Activated CD8-positive, alpha-beta memory T cell treated with anti-CD3 and anti-CD28 coated beads for 1 hour (primary cell): ENCODE measurements at places on chromosomes 1 and 21.

DNA sequence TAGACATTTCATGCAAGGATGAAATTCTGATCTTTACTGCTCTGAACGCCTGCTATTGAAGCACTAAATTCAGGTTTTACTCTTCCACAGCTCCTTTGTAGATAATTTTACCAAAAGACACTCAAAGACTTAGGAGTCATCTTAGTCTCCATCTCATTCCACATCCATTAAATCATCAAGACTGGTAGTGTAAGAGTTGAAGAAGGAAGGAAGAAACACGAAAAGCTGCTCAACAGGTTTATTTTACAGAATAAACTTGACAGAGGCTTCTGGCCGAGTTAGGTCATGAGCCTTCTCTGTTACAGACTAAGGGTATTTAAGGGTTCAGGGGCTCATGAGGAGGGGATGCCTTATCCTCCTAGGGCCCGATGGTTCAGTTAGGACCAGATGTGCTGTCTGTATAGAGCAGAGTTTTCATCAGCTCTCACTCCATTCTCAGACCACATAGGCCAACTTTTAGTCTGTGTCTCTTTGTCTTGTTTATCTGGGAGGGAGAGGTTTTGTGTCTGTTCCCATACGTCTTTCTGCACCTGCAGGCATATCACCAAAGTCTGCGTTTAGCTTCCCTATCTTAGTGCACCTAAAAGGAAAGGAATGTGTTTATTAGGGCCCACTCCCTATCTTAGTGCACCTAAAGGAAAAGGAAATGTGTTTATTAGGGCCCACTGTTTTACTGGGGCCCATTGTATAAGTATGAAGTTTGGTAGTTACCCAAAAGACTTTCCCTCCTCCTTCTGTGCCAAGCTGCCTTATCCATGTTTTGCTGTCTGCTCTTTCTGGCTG is 57.4 kb upstream of the RGS18 start:
- no peak for DNase-seq

DNA sequence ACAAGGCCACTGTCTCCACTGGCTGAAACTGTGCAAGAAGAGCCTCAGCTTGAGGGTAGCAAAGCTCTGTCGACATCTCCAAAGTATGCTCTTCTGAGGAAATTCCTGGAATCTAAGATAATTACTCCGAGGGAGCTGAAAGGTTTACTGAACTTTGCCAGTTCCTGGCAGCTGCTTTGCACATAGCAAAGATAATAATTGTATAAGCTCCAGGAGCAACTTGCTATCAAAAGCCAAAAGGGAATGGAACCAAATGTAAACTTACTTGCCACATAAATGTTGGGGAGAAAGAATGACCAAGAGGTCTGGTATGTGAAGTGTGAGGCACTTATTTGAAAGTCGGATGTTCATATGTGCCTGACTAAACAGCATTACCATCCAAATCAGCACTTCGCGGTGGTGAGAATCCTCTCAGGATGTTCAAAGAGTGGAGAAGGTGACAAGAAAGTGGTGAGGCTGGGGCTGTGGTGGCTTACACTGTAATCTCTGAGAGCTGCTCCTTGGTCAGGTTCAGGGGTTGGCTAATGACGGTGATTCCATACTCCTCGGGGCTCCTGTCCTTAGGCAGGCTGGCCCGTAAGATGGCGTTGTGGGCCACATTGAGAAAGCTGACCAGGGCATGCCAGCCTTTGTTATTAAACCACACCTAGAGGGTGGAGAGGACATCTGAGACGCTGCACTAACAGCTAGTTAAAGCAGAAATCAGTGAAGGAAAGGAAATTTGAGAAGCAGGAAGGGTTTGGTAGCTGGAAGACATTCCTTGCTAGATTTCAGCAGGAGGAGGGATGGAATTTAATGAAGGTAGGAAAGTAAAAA is 100.0 kb downstream of the ABCA4 start:
- no peak for DNase-seq

DNA sequence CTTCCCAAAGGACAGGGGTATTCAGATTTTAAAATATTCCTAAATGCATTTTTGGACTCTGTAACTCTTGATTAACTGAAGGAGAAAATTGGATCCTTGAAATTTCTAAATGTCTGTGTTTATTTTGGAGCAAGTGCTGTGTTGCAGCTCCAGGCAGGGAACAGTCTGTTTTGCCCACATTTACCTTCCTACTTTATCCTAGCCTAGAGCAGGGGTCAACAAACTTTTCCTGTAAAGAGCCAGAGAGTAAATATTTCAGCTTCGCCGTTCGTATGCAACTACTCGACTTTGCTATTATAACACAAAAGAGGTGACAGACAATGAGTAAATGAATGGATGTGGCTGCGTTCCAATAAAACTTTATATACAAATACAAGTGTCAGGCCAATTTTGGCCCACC is 402.2 kb downstream of the GPATCH2 start:
- no peak for DNase-seq

DNA sequence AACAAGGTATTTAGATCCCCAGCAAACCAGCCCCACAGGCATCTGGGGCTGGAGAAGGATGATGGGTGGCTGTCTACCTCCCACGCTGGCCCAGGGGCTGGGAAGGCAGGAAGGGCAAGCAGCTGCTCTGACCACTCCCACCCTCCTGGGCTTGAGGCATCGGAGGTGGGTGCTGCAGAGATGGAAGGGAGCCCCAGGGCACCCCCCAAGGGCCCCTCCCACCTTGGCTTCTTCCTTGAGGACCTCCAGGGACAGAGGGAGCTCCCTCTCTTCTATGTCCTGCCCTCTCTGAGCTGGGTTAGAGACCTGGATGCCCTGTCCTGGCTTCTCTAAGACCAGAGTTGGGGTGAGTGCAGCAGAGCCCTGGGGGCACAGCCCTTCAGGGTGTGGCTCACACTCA is 3.1 kb downstream of the CD52 start:
- DNase-seq: no peak

GRCh38 chr1:51328279-51328678 is 2.1 kb downstream of the TTC39A start:
- no peak for DNase-seq

DNA sequence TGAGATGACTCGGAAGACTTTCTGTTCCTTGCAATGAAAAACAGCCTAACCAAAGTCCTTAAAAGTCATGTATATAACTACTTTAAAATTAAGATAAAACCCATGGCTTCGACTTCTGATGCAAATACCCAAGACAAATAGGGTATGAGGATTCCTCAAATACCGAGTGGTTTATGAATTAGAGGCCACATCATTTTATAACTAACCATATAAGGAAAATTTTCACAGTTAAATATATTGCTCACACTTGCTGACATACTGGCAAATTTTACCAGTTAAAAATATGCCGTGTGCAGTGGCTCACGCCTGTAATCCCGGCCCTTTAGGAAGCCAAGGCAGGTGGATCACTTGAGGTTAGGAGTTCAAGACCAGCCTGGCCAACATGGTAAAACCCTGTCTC is 5.4 kb downstream of the RERE start:
- no peak for DNase-seq

DNA sequence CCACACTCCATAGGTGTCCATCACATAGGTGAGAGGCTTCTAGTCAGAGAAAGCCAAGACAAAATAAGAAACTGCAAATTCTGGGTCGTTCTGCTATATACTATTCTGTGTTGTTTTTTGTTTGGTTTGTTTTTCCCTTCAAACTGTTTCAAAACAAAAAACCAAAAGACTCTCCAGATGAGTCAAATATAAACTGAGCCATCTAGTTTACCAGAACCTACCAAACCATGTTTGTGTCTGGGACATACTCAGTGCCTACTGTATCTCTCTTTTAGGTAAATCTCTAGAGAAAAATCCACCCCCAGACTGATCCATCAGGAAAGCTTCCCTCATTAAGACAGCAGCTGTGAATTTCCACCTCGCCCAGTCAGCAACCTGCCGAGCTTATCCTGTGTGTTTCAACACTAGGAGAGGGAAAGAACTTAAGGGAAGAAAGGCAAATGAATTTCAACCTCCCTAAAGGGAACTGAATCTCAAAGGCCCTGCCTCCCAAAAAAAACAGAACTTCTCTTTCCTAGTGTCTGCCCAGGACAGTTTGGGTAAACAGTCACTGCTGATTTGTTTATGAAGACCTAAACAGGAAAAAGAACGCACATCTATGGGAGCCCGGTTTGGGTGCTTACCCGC is 17.2 kb downstream of the PPT1 start:
- no peak for DNase-seq

- DNase-seq: no peak
Observed at GRCh38 chr1:238406098-238406860, 515.6 kb upstream of the ZP4 start.

GRCh38 chr1:164777518-164777917 is 218.5 kb downstream of the PBX1 start:
- no peak for DNase-seq

- DNase-seq: no peak
Observed at GRCh38 chr21:45747802-45748445, 104.4 kb downstream of the PCBP3 start.

GRCh38 chr1:212819726-212820125 is 27.7 kb downstream of the SPATA45 start:
- DNase-seq: no peak

DNA sequence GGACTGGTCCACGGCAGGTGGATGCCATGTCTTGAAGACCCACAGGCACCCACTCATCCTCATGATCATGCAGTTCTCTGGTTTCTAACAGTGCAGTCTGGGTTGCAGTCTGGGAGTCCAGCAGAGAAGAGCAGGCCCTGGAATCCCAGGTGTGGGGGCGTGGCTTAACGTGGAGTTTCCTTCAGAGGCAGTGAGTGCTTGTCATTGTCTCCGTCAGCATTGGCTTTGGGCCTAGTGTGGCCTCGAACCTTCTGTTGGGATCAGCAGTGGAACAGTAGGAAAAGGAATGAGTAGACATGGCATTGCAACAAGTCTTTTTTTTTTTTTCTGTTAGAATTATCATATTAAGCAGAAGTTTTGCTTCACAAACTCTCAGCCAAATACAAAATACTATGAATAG is 12.8 kb downstream of the LGALS8 start:
- no peak for DNase-seq

GRCh38 chr1:45394342-45394741 is 54.1 kb upstream of the MUTYH start:
- DNase-seq: no peak

- no peak for DNase-seq
Observed at GRCh38 chr1:208098773-208099172, 145.4 kb downstream of the PLXNA2 start.

DNA sequence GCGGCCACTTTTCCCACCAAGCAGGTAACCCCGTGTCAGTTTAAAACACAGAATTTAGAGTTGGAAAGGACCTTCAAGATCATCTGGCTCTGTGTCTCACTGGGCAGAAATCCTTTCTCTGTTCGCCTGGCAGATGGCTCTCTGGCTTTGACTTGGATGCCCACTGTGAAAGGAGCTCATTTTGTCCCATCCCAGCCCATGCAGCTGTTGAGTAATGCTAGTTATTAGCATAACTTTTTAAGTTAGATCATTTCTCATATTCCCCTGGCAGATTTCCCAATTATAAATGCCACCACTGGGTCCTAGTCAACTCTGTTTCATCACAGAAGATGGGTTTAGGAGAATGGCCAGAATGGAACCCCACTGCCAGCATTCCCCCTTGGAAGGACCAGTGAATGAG is 55.9 kb downstream of the SLC35F3 start:
- no peak for DNase-seq

GRCh38 chr21:46468108-46468774 is 9.6 kb downstream of the DIP2A start:
- no peak for DNase-seq

- DNase-seq: no peak
Observed at GRCh38 chr21:16605597-16605996, 875.8 kb downstream of the USP25 start.

DNA sequence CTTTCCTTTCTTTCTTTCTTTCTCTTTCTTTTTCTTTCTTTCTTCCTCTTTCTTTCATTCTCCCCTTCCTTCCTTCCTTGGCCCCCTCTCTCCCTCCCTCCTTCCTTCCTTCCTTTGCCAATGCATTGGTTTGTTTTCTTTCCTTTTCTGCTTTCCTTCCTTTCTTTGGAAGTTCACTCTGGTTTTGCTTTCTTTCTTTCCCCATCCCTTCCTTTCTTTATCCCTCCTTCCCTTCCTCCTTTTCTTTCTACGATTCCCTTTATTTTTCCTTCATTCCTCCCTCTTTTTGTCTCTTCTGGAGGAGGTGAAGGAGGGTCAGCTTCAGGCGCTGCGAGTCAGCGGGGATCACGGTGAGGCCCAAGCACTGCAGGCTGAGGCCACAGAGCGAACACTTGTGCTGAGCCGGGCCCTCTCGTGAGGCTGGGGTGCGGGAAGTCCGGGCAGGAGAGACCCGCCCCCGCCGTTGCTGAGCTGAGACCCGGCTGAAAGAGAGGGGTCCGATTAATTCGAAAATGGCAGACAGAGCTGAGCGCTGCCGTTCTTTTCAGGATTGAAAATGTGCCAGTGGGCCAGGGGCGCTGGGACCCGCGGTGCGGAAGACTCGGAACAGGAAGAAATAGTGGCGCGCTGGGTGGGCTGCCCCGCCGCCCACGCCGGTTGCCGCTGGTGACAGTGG is 1.5 kb downstream of the SIM2 start:
- DNase-seq: no peak

DNA sequence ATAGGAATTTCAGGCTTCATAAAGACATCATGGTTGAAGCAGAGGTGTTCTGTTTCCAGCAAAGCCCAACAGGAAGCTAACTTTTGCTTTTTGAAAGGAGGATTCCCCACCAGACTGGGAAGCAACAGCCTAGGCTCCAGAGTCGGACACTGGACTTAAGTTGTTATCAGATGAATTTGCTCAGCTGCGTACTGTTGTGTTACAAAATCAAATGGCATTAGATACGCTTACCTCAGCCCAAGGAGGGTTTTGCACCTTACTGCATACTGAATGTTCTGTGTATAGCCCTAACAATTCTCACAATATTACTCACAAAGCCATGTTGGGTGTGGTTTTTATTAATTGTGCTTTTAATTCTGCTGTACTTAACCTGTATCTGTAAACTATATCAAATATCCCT is 547 bp upstream of the CHIA start:
- DNase-seq: no peak

DNA sequence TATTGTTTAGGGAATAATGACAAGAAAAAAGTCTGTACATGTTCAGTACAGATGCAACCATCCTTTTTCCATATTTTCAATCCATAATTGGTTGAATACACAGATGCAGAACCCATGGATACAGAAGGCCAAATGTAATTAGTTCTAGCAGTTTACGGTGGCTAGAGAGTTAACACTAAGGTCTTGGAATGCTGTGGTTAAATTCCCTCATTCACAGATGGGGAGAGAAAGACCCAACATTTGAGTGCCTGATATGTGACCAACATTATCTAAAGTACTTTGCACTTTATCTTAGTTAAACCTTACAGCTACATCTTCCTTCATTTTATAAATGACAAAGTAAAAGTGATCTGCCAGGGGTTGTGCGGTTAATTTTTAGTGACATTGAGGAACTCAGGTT is 5.3 kb downstream of the SCMH1 start:
- DNase-seq: no peak

DNA sequence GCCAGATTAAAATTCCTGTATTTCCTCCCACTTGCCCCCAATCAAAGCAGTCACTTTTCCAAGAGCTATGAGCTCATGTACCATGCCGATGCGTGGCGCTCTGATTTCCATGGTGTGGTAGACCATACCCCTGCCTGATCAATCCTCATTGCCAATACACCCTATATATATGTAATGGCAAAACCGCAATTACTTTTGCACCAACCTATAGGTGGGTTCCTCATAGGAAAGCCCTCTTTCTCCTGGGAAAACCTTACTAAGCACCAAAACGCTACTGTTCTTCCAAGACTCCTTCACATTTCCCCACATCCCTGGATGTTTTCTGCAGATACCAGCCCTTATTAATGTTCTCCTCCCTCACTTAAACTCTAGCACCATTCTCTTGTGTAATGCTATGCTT is 11.0 kb downstream of the KCNJ6 start:
- no peak for DNase-seq
